NCI-H1105 treated with DMSO at 0.1 percent for 48 hours (cell line): ENCODE measurements at places on chromosomes 4 and X.

DNA sequence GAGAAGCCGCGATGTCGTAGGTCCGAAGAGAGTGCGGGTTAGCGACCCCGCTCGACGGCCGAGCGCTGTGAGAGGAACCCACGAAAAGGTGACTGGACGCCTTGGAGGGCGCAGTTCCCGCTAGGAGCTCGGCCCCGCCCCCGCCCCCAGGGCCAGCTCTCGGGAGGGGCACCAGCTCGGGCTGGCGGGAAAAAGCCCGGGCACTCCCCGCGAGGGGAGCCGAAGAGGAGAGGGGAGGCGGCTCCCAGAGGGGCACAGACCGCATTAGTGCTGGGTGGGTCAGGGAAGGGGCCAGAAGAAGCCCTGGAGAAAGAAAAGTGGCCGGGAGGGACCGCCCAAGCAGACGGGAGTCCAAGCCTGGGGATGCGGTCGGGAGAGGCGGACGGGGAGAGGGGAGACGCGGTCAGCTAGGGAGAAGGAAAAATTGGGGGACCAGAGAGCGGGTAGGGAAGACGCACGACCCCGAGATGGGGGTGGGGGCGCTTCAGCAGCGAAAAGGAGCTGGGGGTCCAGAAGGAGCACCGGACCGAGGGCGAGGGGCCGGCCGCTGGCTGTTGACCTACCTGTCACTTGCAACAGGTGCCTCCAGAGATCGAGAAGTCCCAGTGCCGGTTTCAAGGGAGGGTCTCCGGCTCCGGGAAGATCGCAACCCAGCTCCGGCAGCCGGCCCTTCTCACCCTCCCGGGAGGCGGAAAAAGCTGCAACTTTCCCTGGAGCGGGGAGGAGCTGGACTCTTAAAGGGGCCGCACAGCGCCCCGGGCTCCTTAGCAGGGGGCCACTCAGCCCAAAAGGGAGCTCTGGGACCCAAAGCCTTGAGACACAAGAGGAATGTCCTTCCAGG, at the start of gene SYTL4:
SYTL4 (minus strand) TSS at position 681 of the 841 bp plus-strand sequence. CDS start 30,084 bp downstream, outside the sequence.
- peak; percentile 5 for DNase-seq

- no peak for DNase-seq
Observed at GRCh38 chrX:98338544-98338943, 1454.8 kb downstream of the RPA4 start.

- DNase-seq = no peak
Observed at GRCh38 chrX:87003031-87003430, 514.6 kb upstream of the KLHL4 start.

- no peak for DNase-seq
Observed at GRCh38 chrX:138945219-138945618, 233.7 kb upstream of the FGF13 start.

DNA sequence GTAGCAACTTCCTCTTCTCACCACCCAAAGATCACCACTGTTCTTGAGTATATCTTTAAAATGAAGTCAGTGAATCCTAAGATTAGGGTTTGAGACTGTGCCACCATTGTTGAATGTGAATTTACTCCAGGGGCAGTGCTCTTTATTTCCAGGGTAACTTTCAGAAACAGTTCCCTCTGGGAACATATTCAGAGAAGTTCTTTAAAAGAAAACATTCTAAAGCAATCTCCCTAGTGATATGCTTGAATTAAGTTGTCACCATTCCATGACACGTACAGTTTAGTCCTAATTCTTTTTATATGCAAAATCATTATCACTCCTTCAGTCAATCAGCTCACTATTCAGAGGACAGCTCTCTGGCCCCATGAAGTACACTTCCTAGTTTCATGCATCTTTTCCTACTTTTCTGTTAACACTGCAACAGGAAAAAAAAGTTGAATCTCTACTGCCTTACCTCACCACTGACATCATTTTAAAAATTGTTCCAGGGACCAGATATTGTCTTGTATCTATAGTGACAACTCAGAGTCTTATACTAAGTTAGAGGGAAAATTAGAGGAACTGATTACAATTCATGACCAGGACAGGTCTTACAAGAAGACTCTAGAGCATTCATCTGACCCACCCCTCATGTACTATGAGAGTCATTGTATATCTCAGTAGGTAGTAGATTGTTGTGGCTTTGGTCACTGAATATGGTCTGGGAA, 49.8 kb downstream of the PARM1 start:
- DNase-seq = no peak

- DNase-seq = no peak
Observed at GRCh38 chrX:131588995-131589394, 45.1 kb downstream of the OR13H1 start.

DNA sequence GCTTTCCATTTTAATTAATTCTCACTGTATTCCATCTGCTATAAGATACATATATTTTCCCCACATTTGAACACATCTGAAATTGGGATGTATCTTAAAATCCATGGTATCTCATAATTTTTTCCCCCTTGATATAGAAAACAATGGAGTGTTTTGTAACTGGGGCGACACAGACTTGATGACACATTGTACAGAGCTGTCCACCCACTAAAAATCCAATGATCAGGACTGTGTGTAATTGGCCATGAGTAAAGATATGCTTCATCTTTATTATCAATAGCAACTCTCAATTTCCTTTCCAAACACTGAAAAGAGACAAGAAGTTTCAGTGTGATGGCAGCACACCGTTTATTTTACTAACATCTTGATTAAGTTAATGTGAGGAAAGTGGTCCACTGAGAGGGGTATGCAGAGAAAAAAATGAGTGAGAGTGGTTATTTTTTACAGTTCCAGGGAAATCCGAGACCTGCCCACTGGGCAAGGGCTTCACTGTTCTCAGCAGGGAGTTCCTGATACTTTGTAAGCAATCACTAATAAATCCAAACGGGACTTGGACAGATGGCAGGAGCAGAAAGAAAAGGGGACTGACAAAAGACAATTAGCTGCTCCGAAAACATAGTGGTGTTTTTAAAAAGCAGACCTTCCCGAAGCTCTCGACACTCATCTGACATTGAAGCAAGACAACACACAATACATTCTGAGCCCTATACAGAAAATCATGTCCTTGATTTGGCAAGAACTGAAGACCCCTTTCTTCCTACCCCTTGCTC, 149.4 kb downstream of the TSPAN5 start:
- DNase-seq = no peak

DNA sequence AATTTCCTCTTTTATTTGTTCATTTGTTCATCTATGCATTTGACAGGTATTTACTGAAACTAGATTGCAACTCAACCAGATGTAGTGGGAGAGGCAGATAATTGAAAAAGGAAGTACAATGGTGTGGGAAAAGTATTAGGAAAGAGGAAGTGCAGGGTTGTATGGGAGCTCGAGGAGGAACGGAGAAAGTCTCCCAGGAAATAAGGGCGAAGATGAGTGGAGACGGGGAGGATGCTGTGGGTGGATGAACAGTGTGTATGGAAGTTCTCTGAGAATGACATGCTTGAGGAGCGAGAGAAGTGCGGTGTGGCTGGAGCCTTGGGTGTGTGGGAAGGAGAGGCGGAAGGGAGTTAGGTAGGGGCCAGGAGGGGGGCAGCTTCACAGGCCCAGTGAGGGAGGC, 87.5 kb upstream of the DHX15 start:
- DNase-seq = no peak

- no peak for DNase-seq
Observed at GRCh38 chr4:123741906-123742305, 345.3 kb downstream of the SPRY1 start.
